Fibroblast of lung (primary cell): ENCODE measurements at places on chromosomes 3 and 15. TPM values are rescaled to one million over a fixed set of nuclear protein-coding genes. Genes with fewer than 3 reads are reported as not detected.

- no peak for DNase-seq
Measured at GRCh38 chr3:150582620-150583019, 20.5 kb upstream of the SELENOT start.

DNA sequence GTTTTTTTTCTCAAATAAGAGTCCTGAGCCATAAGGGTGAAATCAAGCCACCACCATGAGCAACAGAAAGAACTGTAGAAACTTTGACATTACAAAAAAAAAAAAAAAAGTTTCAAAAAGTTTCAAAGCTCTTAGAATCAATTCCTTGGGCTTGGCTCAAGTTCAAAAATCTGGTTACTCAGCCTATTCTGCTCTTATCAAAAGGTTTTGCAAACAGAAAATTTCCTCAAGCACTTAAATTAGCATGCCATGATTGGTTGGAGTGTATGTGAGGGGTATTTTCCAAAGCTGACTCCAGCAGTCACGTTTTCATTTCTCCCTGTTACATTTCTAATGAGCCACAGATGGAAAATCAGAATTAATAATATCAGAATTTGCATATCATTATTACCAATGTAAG lies 12.1 kb upstream of the PEX5L start:
- DNase-seq: peak; percentile 80

DNA sequence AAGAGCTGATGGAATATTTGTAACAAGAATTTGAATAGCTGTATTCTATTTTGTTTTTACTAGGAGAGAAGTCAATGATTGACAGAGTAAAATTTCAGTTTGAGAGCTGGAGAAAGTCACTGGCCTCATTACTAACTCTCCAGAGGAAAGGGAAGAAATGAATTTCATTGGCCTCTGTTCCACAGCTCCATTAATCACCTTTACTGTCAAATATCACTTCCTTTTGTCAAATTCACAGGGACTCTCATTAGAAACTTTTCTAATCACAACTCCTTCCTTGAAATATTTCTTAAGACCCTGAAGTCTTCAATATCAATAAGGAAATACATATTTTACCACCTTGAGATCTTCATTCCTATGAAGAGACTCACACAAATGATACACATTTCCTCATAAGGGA lies 379.9 kb upstream of the RASGRP1 start:
- DNase-seq: no peak

DNA sequence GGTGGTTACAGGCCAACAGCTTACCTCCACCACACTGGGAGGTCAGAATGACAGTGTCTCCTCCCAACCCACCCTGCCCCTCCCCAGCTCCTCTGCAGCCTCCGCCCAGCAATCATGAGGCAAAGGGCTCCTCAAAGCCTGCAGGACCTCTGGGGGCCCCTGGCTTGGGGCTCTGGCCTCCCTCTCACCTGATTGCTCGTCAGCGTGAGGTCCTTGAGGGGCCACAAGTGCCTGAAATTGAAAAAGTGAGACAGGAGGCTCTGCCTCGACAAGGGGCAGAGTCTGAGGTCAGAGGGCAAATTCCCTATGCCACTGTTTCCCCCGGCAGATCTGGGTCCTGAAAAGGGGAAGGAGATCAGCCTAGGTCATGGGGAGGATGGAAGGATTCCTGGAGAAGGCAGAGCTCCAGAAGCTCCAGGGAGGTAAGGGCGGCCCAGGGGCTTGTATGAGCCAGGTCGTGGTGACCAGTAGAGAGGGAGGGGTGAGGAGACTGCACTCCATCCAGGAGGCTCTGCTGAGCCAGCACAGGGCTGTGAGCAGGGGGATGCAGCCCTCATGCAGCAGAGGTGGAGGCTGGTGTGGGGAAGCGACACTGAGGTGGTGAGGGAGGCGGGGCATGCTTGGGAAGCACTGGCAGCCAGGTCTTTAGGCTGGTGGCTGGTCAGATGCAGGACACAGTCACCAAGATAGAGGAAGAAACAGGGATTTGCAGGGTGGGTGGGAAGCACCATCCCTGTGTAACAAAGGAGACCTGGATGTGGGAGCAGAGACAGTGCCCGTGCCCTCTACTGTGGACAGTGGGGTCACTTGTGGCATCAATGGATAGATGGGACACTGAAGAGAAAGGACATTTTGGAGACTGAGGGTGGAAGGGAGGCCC lies 20.1 kb downstream of the ALS2CL start:
- DNase-seq: no peak

GRCh38 chr15:53072077-53072476 lies 281.9 kb upstream of the ONECUT1 start:
- peak; percentile 63 for DNase-seq

The IFT122 gene
- 13.2 and 17.9 TPM in 2 replicates for polyA plus RNA-seq

The ACP3 gene
- 3.9 and 25.3 TPM in 2 replicates for polyA plus RNA-seq
